ENCODE measurements at places on chromosomes 2 and 18.
A peak's percentile ranks its signal among the peaks of the same experiment; 100 is the strongest.

DNA sequence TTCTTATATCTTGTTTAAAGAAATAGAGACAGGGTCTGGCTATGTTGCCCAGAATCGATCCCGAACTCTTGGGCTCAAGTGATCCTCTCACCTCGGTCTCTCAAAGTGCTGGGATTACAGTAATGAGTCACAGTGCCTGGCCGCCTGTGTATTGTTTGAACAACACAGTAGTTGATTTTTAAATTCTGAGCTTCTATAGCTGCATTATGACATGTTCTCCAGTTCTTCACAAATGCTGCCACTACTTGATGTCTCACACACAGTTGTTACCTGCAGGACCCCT is 7.7 kb upstream of the RHOB start:
- DNase-seq, result no peak

DNA sequence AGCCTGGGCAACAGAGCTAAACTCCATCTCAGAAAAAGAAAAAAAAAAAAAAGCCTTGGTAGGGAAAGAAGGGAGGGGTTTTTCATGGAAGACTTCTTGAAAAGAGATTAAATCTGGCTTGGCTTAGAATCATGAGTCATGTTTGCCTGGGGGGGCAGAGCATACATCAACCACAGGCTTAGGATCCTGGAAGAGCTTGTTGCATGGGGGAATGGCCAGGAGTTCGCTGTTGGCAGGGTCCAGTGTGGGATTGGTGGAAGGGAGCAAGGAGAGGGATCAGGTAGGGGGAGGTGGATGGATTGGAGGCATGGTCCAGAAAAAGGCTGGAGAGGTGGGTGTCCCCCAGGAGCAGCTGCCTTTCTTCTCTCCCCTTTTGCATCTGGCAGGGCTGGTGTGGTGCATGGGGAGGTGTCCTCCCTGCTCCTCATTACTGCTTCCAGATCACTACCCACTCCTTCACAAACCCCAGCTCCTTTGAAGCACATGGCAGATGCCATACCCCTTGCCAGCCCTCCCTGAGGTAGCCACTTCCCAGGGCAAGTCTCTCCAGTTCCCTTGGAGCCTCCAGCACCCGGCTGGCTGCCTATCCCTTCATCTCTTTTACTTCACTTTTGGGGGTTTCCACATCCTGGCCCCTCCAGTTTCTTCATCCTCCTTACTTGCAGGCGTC is 2.5 kb downstream of the ARMC9 start:
- DNase-seq, result no peak

DNA sequence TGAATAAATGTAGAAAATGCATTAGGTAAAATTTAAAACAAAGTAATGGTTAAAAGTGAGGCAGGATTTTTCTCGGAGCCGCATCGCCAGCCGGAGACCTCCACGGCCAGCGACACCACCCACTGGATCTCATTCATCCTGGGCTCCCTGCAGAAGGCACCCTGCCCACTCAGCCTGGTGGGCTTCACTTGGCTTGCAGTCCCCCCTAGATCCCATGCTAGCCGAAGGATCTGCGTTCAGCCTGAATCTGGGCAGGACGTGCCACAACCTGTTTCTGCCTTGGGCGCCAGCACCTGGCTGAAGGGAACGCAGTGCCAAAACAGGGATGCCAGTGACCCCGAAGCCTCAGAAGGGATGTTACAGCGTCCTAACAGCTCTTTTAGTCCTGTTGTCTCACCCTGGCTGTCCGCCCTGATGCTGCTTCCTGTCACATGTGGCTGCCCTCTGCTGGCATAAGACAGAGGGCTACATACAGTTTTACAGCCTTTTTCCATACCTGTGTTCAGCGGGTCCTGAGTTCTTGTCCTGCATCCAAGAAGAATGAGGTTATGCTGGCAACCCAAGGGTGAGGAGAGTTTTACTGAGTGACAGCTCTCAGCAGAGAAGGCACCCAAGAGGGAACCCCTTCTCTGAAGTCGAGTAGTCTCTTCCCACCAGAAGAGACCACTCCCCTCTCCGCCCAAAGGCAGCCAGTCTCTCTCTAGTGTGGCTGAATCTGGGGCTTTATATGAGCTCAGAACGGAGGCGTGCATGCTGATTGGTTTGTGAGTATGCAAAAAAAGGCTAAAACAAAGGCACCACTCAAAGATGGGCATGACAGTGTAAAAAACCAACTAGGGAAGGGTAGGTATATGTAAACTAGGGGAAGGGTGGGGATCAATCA is 173.1 kb upstream of the GYPC start:
- DNase-seq, result no peak

DNA sequence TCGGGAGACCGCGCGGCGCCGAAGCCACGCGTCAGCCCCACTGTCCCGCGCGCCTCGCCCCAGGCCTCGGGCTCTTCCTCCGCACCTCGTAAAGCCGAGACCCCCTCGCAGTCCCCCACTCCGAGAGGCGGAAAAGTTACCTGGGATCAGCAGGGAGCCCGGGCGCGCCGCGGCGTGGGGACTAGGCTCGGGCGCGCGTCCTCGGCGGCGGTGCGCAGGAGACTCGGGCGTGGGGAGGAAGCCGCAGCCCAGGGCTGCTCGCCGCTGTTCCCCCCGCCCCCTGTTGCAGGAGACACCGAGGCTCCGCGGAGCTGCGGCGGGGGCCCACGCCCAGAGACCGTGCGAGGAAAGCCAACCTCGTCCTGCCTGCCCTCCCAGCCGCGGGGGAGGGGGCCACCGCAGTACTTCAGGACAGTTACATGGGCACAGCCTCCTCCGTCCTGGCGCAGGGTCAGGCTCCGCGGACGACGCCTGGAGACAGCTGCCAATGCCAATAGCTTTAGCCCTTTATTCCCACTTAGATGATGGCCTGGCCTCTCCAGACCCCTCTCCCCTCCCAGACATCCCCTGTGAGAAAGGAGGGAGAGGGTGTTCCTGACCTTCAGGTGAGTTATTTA is at the start of gene EPB41L3:
Gene EPB41L3, minus strand, starts transcription at position 225 of the 617 bp plus-strand sequence. CDS start 54,814 bp downstream, outside the sequence.
- DNase-seq, result no peak

DNA sequence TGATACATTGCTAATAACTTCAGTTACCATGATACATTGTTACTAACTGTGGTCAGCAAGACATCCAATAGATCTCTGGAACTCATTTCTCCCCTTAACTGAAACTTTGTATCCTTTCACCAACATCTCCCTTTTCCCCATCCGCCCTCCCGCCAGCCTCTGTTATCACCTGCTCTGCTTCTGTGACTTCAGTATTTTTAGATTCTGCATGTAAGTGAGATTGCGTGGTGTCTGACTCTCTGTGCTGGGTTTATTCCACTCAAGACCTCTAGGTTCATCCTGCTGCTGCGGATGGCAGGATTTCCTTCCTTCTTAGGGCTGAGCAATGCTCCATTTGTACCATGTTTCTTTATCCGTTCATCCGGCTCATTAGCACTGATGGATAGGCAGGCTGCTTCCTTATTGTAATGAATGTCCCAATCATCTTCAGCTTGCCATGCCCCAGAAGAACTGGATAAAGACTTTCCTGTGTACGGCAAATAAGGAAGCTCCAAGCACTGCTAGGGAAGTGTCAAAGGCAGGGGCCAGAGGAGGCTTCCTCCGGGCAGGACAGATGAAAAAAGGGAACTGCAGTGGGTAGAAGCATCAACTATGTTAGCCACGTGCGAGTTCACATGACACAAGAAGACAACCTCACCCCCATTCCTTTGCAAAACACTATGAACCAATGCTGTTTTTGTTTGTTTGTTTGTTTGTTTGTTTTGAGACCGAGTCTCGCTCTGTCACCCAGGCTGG is 113.4 kb downstream of the EIPR1 start:
- DNase-seq, result no peak

- DNase-seq, result no peak
Measured at GRCh38 chr18:9944805-9945204, 31.0 kb downstream of the VAPA start.

- DNase-seq, result no peak
Measured at GRCh38 chr18:58484989-58485981, 143.6 kb downstream of the ALPK2 start.

GRCh38 chr2:38146275-38146906 is 70.4 kb upstream of the CYP1B1 start:
- peak; percentile 77 for DNase-seq

DNA sequence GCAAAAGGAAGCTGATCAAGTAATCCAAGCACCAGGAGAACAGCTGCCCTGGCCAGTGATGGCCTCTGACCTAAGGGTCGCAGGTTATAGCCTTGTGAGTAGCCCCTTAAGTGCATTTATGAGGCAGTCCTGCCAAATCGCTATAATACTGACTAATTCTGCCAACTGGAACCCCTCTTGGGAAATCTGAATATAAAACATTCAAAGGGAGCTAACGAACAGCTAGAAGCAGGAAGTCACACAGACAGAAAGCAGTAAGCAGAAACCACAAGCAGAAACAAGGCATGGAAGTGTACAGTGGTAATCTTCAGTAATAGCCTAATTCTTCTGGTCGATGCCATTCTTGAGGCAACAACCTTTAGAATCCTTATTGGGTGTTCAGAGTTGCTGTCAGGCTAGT is 521.3 kb downstream of the METTL4 start:
- no peak for DNase-seq

- no peak for DNase-seq
Measured at GRCh38 chr2:19378939-19379338, 20.5 kb upstream of the OSR1 start.

DNA sequence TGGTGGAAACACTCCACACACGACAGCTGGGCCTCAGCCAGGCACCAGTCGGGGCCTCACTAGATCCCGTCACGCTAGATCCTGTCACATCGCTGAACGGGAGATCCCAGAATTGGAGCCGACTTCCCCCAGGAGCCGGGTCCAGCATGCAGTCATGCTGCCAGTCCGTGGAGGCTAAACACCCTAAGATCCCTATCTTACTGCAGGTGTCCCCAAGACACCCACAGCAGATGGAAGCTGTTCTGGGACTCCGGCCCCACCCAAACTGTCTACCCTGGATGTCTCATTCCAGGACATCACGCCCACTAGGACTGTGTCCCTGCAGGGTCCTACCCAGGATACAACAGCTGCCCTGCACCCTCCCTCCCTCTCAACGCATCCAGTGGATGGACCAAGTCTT is 23.4 kb downstream of the ZNF516 start:
- no peak for DNase-seq

- DNase-seq, result no peak
Measured at GRCh38 chr2:100062336-100062735, 80.1 kb downstream of the AFF3 start.

DNA sequence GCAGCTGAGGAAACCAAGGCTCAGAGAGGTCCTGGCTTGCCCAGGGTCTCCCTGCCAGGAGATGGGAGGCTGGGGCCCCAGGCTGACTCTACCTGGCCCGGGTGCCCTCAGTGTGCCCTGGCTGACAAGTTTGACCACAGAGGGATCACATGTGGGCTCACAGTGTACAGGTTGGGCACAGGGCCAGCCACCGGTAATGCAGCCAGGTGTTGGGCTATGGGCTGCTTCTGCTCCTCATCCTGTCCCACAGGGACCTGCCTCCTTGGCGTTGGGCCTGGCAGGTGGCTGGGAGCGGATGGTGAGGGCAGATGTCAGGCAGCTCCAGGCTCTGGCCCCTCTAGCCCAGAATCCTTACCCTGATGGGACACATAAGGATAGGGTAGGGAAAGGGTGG is 250.5 kb downstream of the LOXHD1 start:
- DNase-seq, result no peak

DNA sequence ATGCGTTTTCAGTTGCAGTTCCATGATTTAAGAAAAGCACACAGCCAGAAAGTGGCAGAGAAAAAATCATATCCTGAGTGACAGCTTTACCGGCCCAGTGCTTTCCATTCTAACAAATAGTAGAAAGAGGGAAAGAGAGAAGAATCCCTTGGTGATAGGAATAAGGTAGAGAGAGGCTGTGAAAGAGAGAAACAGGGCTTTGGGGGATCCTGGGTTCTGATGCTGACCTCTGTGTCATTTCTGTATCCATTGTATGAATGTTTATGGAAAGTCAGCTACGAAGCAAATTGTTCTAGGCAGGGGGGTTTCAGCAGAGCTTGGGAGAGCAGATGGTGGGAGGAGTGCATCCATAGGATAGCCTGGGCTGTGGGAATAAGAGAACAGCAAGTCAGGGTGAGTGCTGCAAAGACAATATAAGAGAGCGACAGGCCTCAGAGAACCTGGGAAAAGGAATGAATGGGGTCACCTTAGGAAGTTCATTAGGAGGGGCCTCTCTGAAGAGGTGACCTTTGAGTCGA is 203.4 kb upstream of the TNP1 start:
- DNase-seq, result no peak

GRCh38 chr18:49878567-49879270 is 65.4 kb upstream of the ACAA2 start:
- no peak for DNase-seq

DNA sequence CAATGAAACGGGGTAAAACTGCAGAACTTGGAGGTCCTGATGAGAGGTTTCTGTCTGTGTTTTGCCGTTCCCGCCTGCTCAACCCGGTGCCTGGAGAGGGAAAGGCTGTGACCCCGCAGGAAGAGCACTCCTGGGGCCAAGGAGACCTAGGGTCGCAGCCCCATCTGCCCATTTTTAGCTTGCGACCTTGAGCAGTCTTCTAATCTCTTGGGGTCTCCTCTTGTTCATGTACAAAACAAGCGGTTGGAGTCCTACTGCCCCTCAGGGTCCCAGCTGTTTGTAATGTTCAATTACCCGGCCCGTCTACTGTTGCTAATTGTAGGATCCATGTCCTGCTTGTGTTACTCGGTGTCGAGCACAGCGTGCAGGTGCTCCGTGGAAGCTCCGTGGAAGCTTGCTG is 104.5 kb downstream of the PTGR3 start:
- no peak for DNase-seq

- DNase-seq, result no peak
Measured at GRCh38 chr2:41160439-41160838, 708.5 kb upstream of the SLC8A1 start.

GRCh38 chr2:195836002-195836401 is 179.0 kb downstream of the SLC39A10 start:
- DNase-seq, result no peak

GRCh38 chr2:240498171-240498957 is 59.4 kb downstream of the ANKMY1 start:
- no peak for DNase-seq

DNA sequence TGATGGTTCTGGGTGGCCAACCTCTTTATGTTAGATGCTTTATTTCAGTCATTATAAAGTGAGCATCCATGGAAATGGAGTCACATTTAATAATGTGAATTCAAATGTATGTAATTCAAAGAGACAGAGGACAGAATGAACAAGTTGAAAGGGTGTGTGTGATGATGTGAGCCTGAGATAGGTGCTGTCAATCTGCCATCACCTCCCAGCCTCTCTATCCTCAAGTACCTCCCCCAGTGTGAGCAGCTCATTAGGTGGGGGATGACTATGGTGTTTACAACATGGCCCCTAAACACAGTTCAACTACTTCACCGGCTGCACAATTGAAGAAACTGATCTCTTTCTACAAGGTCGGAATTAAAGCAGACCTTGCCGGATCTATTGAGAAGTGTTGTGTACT is 74.7 kb upstream of the IGFBP5 start:
- DNase-seq, result no peak

DNA sequence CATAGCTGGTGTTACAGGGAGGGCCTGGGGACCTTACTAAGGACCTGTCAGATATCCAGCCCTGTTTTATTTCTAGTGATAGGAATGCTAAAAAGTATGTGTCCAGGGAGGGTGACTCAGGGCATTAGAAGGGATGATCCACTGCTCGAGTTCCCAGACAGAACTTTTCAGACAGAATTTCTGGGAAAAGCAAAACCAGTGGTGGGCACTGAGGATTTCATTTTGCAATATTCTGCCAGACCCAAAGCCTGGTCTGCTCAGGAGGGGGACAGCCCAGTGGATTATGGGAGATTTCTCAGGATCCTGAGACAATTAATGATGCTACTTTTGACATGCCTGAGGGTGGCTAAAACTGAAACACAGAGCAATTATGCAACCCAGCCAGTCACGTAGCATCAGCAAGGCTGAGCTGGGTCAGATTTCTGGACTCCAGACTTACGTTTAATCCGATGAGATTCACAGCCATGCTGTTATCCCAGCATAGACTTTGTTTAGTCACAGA is 4.7 kb upstream of the KCNE4 start:
- DNase-seq, result peak; percentile 97

GRCh38 chr18:48481092-48481491 is 57.7 kb upstream of the CTIF start:
- no peak for DNase-seq
